NCI-H524 (cell line): ENCODE measurements at places on chromosomes 5 and 9.
A peak's percentile ranks its signal among the peaks of the same experiment; 100 is the strongest.

GRCh38 chr5:88673253-88674105 lies 209.5 kb downstream of the MEF2C start:
- DNase-seq: peak; percentile 55

GRCh38 chr9:132268725-132269352 lies 85.9 kb downstream of the SETX start:
- DNase-seq: peak; percentile 74

GRCh38 chr5:68891718-68892117 lies 202.1 kb upstream of the SLC30A5 start:
- no peak for DNase-seq

GRCh38 chr5:371811-372555 lies 50.5 kb downstream of the AHRR start:
- DNase-seq: no peak

DNA sequence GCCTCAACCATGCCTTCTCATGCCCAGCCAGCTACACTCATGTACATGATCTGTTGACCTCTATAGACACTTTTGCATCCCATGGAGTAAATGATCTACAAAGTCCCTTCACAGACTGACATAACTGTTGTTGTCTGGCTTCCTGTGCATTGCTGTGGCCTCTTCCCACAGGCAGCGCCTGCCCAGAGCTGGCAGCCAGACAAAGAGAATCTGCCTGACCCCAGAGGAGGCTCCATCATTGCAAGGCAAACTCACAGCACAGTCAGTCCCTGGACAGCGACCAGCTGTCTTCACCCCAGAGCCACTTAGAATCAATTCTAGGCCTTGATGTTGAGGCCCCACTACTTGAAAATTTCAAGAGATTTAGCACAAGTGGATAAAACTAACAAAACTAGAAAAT lies 65.5 kb downstream of the INSYN2B start:
- DNase-seq: no peak

DNA sequence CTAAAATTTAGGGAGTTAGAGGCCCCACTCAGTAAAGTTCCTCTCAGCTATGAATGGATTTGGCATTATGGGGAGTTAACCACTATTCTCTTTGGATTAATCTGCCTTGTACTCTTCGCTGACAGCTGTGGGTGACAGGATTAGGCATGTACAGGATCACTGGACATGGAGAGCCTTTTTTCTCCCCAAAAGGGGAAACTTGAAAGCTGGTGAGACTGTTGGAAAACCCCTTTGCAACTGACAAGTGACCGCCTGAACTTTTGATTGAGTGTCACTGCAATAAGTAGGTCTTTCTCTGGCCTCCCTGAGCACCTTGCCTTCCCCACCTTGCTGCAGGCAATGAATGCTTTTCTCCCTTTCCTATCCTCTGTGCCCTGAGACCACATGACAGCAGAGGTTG lies 68.3 kb downstream of the ERP44 start:
- DNase-seq: no peak

- no peak for DNase-seq
Measured at GRCh38 chr9:21684231-21684630, 118.2 kb upstream of the MTAP start.

DNA sequence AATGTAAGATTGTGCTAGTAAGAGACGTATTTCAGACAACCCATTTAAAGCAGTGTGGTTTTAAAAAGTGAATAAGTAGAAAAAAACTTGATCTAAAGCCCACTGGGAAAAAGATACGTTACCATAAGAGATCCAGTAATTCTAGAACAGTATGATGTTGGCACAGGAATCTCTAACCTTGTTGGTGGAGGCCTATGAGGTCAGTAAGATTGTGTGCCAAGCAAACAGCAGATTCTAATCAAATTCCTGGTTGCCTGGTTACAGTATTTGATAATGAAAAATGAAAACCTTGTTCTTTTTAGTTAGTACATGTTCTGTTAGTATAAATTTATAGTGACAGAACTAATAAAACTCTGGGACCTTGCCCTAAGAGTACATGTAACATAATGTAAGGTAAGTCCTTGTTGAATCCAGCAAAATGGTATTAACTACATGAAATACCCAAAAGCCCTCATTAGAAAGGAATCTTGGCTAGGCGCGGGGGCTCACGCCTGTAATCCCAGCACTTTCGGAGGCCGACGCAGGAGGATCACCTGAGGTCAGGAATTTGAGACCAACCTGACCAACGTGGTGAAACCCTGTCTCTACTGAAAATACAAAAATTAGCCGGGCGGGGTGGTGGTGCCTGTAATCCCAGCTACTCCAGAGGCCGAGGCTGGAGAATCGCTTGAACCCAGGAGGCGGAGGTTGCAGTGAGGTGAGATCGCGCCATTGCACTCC lies 33.2 kb upstream of the DMXL1 start:
- no peak for DNase-seq

DNA sequence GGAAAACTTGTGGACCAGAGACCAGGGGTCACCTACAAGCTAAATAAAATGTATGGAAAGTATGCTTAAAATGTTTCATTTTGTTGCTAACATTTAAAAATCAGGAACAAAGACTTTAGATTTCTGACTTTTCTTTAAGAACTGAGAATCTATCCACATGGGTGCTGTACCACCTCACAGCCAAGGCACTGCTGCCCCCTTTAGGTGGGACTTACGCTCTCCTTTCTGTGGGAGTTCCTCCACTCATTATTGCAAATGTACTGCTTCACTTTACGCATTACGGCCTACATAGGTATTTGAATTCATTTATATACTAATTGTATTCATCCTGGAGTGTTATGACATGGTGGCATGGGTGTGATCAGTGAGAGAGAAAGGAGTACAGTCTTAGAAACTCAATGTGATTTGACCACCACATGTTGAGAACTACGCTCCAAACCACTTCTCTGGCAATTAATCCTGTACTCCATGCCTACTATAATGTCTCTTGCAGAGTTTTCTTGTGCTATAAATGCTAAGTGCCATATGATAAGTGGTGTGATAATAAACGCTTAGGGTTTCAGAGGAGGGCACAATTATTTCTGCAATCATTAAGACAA lies 24.7 kb upstream of the CETN3 start:
- no peak for DNase-seq

- no peak for DNase-seq
Measured at GRCh38 chr5:154211641-154212390, 21.3 kb downstream of the GALNT10 start.

DNA sequence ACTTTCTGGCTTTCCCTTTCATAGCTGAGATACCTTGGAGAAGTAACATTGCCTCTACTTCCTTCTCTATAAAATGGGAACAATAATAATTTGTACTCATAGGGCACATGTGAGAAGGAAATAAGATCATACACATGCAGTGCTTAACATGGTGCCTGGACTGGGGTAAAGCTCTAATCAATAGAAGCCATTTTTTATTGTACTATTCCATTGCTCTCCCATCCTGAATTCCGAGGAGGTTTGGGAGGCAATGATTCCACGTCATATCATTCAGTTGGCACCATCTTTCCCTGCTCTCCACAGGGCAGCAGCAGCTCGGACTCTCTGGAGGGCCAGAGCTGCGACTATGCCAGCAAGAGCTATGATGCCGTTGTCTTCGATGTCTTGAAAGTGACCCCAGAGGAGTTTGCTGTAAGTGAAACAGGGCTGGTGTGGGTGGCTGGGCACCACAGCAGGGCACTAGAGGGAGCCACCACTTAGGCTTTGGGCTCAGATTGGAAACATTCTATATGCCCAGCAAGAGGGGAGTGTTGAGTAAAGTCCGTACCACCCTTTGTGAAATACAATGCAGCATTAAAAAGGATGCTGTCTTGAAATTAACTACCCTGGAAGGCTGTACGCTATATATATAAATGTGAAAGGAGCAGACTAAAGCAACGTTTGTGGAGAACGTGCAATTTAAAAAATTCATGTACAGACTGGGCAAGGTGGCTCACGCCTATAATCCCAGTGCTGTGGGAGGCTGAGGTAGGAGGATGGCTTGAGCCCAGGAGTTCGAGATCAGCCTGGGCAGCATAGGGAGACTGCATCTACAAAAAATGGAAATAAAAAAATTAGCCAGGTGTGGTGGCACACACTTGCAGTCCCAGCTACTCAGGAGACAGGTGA lies 51.2 kb downstream of the RALGPS1 start:
- peak; percentile 82 for DNase-seq

DNA sequence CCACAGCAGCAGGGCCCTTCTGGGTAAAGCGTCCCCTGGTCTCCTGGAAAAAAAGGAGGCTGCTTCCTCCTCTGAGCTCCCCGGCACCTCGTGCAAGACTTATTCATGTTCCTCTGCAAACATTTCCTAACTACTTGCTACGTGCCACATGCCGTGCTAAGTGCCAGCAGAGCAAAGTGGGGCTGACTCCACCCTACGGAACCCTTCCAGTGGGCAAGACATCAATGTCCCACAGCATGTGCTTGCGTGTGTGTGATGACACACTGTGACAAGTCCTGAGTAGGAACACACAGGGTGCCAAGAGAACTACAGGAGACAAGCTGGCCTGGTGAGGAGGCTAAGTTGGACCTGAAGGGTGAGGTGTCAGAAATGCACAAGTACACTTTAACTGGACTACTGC lies 57.4 kb downstream of the SEMA4D start:
- DNase-seq: no peak

GRCh38 chr9:129549684-129550083 lies 71.2 kb downstream of the C9orf50 start:
- no peak for DNase-seq

GRCh38 chr9:72932619-72933018 lies 20.2 kb downstream of the ALDH1A1 start:
- DNase-seq: no peak

GRCh38 chr9:4157584-4158499 lies 142.0 kb downstream of the GLIS3 start:
- DNase-seq: no peak

DNA sequence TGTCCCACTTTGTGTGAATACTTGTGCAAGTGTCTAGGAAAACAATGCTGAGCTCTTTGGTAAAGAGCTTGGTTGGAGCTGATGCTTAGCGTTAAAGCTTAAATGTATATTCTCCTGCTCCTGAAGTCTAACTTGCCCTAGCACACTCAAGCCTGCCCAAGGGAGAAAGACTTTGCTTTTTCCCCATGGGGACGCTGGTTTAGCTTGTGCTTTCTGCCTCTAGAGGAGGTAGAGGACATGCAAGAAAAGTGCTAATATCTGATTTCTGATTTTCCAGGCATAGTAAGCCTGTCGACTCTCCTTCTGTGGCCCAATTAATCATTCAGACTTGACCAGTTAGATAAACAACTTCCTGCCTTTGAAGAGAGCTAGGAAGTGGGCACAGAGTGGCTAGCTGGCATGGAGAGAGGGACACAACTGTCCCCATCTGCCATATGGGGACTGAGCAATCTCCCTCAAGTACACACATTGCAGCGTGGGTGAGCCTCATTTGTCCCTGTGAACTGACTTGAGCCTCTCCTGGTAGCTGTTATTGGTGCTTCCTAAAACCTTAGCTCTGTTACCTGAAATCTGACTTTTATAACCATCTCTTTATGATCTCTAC lies 348.4 kb downstream of the BRINP1 start:
- no peak for DNase-seq

DNA sequence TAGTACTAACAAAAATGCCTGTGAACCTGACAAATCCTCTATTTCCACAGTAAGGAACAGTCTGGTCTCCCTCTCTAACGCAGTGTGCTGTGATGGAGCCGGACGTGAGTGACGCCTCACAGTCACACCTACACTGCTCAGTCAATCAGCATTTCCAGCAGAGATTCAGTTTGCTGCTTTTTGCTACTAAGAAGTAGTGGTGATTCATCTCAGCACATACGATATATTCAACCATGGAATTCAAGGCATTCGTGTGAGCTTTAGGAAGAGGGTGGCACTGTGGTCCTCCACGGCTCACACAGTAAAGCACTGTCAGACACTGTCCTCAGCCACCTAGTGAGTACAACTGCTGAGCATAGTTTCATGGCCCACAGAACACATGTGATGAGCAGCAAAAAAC lies 70.9 kb downstream of the SETX start:
- DNase-seq: no peak

DNA sequence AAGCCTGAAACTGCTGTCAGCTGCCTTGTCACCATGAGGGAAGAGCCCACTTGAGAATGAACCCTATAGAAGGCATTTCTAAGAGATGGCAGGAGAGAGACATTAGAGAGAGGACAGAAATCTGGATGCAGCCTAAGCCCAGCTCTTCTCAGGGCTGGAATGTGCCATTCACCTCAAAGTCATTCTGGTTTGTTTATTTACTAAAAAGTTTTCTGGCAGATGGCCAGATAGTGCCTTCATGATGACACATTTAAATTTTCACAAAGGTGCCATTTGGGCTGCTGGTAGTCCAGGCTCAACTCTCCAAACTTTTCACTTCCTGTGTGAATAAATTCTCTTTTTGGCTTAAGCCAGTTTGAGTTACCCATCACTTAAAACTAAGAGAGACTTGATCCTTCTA lies 144.6 kb upstream of the ZNF366 start:
- DNase-seq: no peak

GRCh38 chr5:115594128-115595047 lies 7.9 kb downstream of the TICAM2 start:
- no peak for DNase-seq

DNA sequence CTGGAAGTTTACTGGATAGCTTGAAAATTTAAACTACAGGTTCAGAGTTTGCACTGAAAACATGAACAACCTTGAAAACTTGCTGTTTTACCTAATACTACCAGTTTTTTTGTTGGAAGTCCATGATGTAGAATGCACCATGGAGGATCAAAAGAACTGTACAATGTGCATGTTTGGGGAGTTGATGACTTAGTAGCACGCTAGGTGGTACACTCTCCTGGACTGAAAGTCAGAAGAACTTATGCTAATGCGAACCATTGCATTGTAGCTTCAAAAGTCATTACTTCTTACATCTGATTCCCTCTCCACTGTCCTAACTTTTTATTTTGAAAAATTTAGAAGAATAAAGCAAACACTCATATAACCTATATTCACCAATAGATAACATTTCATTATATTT lies 211.0 kb downstream of the OSTF1 start:
- no peak for DNase-seq

DNA sequence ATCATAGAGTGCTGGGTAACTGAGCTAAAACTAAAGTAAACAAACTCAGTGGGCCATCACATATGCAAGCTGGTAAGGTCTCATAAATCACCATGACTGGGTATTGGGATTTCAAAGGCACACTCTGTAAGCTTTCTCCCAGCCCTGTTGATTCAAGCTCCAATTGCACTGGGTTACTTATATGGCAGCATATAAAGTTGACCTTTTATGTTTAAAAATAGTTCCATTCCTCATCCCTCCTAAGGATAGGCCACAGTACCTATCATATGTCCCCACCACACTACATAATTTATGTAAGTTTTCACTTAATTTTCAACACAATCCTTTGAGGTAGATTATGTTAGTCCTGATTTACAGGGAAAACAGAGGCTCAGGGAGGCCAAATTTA lies 438.4 kb downstream of the RAB3C start:
- DNase-seq: no peak

DNA sequence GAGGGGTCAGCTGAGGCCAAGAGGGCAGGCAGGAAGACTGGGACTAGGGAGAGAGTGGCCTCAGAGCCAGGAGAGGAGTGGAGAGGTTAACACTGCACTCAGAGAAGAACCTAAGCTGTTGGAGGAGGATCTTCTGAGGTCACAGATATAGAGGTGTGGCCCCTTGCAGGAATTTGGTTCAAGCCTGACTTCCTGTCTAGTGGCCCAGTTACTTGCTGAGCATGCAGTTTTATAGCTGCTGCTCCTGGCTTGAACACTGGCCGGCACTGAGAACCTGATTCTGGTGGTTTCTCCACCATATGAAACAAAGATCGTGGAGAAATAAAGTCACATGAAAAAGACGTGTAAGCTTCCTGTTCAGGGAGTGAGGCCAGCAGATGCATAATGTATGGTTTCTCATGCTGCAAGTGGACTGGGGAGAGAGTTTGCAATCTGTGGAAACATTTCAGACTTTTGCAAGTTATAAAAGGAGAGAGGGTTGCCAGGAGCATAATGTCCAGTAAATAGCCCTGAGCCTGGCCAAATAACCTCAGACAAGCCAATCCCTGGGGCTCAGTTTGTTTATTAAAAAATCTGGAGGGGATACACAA lies 82.6 kb downstream of the GALNT10 start:
- no peak for DNase-seq
